ENCODE measurements at places on chromosomes 1 and 21.

- DNase-seq = no peak
Measured at GRCh38 chr1:22363403-22364325, 88.0 kb upstream of the ZBTB40 start.

- DNase-seq = peak; percentile 77
Measured at GRCh38 chr1:55140546-55140983, 74.6 kb downstream of the USP24 start.

DNA sequence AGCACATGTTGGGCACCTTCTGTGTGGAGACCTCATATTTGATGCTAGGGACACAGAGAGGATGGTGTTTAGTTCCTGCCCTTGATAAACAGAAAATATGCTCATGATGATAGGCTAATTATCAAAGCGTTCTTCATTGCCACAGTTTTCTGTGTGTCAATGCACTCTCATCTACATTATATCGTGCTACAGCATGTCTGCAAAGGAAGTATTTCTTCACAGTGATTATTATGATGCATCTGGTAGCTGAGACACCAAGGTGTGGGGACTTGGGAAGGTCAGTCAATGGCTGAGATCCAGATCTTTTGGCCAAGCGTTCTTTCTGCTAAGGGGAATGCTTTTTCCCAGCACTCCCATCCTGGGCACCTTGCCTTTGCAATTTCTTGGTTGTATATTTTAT, 321.2 kb downstream of the PBX1 start:
- DNase-seq = no peak

DNA sequence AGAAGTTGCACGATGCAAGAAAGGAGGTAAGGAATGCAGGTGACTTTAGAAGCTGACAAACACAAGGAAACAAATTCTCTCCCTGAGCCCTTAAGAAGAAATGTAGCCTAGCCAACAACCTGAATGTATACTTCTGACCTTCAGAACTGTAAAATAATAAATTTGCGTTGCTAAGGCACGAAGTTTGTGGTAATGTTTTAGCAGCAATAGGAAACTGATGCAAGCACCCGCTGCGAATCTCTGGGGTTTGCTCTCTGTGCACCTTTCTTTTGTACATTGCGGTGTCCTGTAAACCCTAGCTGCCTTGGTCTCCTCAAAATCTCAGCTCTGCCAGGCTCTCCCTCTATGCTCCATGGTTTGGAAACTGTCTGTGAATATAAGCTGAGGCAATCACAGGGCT, 15.1 kb downstream of the CD53 start:
- no peak for DNase-seq

GRCh38 chr1:58726581-58726980, 26.7 kb upstream of the MYSM1 start:
- DNase-seq = no peak

GRCh38 chr21:37128076-37128475, 55.0 kb downstream of the TTC3 start:
- no peak for DNase-seq

DNA sequence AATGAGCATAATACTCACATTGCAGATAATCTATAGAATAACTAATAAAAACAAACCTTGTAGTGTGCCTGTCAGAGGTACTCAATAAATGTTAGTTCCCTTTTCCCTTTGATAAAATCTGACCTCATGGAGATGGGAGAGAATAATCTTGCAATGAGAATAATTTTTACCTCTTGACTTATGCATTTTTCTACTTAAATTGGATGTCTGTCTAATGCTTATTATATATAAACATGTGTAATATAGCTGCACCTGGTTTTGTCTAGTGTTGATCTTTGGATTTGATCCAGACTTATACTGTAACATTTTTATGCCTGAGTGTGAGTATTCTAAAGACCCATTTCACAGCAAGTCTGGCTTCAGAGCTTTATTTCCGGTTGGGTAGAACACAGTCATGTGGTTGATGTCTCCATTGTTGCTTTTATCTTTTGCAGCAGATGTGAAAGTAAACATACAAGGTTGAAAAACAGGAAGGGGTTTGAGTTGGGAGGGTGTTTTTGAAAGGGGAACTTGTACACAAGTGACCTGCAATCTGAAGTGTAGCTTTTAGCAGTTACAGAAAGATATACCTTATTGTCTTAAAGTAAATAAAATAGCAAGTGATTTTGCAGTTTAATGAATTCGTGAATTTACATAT, 12.4 kb downstream of the EPB41 start:
- DNase-seq = peak; percentile 37

DNA sequence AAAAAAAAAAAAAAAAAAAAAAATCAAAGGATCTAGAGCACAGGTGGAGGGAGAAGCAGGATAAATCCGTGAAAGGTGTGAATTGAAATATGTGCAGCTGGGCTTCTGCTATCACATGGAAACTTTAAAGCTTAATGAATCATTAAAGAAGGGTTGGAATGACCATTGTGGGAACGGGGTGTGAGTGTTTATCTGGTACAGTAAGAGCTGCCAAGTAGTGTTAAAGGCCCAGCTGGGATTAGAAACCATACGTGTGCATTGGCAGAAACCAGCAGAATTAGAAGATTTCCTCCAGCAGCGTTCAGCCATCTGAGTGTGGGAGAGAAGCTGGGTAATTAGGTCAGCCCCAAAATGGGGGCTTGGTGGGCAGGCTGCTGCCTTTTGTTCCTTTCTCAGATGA, 13.5 kb downstream of the FALEC start:
- no peak for DNase-seq
